ENCODE measurements at places on chromosomes 13 and 19.
A peak's percentile ranks its signal among the peaks of the same experiment; 100 is the strongest.

GRCh38 chr13:97986835-97987234, 33.4 kb downstream of the IPO5 start:
- DNase-seq = no peak

GRCh38 chr19:31275068-31275334, 74.2 kb downstream of the TSHZ3 start:
- DNase-seq = no peak

- DNase-seq = no peak
These were observed 43.3 kb downstream of the DLEU7 start for GRCh38 chr13:50800091-50800739.

DNA sequence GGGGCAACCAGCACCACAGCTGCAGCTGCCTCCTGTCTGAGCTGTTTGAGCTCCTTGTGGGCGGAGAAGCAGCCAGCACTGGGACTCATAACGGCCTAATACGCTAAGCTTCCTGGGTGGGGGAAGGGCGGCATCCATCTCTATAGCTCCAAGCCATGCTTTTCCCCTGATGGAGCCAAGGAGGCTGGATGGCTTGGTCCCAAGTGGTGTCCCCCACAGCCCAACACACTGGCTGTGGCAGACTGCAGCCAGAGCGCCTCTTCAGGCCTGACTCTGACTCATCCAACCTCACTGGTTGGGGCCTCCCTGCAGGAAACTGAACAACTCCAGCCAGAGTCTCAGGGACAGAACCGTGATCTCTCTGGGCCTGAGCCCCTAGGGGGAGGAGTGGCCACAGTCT, 537.3 kb downstream of the SUCLA2 start:
- DNase-seq = no peak

DNA sequence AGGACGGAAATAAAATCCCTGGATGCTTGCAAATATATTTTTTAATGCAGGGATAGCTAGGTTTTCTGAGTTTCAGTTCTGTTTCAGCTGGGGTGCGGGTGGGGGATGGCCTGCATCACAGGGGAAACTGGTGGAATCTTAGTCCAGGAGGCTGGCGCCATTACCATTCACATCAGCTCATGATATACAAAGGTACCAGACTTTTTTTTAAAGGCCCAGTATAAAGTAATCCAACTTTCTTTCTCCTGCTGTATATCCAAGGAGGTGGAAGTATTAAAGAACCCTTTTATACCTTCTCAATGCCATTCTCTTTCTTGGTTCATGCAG, 343.8 kb downstream of the KCNRG start:
- no peak for DNase-seq

- DNase-seq = no peak
These were observed 144.1 kb downstream of the PAN3 start for GRCh38 chr13:28282451-28282850.

DNA sequence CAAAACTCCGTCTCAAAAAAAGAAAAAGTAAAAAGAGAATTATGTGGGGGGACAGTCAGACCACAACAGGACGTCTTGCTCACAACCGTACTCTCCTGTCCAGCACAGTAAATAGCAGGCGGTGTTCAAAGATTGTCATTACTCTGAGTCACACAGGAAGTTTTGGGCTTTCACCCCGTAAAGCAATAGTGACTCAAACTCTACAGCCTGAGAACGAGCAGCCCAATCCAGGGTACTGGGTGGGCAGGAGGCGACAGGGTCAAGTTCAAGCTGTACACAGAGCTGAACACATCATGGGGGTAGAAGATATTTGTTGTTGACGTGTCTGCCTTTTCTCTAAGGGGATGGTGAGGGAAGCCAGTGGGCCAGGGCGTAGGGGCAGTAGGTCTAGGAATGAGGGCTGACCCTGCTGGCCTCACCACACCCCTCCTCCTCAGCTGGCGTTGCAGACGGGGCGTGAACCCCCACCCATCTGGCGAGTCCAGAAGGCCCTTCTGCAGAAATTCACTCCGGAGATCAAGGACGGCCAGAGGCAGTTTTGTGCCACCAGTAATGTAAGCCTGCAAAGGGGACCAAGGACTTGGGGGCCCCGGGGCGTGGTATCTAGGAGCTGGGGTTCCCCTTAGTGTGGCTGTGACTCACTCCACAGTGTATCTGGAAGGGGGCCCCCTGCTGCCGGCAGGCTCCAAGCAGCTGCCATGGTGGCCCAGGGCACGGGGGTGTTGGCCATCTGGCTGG, 23.3 kb downstream of the PRR12 start:
- no peak for DNase-seq

- peak; percentile 70 for DNase-seq
These were observed 9.4 kb downstream of the SIRT6 start for GRCh38 chr19:4172861-4173473.

DNA sequence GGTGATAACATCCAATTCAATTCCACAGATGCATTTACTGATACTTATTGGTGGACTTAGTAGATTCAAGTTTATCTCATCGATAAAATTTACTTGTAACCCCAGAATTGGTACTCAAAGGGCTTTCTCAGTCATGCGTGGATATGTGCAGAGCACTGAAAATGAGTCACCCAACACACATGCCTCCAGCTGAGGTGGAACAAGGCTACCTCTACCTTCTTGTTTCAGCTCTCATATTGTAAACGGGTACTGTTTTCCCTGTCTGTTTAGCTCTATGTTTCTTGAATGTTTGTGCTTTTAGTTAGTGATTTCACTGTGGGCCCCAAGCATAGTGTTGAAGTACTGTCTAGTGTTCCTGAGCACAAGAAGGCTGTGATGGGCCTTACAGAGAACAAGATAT, 1.5 kb downstream of the LRRC63 start:
- DNase-seq = no peak

DNA sequence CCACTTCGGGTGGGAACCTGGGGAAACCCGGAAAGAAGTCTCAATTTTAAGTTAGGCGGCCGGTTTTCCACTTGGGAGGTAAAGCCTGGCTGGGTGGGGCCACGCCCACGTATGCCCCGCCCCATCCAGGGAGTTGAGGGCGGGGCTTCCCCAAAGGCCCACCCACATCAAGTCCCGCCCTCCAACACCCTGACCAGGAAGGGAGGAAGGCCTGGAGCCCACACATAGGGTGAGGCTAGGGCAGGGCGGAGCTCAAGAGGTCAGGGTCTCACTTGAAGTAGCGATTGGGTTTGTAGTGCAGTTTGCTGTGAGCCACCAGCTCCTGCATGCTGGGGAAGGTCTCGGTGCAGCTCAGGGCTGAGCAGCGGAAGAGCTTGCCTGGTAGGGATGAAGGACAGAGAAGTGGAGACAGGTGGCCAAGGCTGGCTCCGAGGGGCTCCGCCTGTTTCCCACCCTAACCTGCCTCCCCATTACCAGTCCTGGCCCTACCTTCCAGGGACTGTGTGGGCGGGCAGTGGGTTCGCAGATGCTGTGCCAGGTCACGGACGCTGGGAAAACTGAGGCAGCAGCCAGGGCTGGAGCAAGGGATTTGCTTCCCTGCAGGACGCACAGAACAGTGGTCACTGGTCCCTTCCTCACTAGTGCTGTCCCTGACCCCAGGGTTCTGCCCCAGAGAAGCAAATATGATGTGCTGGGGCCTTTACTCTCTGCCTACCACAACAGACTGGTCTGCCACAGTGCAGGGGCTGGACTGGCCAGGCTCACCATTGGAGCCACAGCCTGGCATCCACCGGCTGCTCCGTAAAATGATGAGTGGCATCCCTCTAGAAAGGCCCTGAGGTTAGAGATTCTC, 1.6 kb downstream of the ZNF414 start:
- DNase-seq = no peak

- no peak for DNase-seq
These were observed 110.6 kb downstream of the PCDH9 start for GRCh38 chr13:67119481-67119894.

DNA sequence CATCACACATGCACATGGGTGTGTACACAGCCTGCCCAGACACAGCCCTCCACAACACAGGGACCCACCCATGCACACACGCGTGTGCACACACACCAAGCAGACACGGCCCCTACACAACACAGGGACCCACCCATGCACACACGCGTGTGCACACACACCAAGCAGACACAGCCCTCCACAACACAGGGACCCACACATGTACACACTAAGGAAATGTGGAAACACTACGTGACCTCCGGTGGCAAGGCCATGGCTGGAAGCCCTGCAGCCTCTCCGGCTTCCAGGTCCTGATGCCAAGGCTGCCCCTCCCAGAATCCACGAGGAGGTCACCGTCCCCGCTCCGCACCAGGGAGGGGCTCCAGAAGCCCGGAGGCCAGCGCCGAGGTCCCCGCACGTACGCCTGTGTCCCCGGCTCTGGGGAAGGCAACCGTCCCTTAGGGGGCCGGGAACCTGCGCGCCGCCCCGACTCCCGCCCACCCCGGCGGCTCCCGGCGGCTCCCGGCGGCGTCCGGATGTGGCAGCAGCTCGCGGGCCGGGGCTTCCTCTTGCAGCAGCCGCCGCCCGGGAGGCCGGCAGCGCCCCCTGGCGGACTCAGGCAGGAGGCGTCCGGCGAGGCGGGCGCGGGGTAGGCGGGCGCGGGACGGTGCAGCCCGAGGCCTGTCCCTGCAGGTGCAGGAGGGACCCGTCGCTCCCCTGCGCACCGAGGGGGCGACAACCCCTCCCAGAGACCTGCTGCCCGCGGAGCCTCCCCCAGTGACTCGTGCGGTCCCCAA, 29.8 kb upstream of the GRTP1 start:
- DNase-seq = peak; percentile 66

DNA sequence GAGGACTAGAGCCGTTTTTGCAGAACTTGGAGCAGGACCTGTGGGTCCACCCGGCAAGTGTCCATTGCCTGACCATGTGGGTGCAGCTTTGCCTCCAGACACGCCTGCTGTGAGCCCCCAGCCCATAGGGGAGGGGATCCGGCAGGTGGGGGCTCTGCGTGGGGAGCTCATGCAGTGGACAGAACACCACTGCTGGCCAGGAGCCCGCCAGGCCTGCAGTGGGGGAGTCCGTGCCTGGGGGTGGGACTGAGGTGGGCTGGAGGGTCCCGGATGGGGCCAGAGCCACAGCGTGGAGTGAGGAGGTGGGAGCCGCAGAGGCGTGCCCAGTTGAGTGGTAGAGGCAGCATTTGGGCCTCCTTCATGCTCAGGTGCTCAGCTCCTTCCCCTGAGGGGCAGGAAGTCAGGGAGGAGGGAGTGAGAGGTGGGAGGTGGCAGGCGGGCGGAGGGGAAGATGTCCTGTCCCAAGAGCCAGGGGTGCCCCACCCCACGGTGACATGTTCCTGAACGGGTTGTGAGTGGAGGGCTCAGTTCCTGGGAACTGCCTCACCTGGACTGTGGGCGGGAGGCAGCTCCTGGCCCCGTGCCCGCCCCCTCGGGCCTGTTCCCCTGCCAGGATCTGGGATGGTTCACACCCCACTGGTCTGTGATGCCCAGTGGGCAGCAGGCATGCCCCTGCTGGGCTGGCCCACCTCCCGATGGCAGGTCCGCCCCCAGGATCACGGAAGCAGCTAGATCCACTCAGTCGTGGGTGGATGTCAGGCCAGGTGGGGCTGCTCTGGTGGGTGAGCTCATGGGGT, 8.8 kb downstream of the ADAT3 start:
- no peak for DNase-seq
